ENCODE measurements at places on chromosomes 2 and 18.

- no peak for DNase-seq
Measured at GRCh38 chr2:134952608-134953007, 34.0 kb downstream of the CCNT2 start.

GRCh38 chr2:221943076-221943810 is 355.6 kb downstream of the PAX3 start:
- no peak for DNase-seq

DNA sequence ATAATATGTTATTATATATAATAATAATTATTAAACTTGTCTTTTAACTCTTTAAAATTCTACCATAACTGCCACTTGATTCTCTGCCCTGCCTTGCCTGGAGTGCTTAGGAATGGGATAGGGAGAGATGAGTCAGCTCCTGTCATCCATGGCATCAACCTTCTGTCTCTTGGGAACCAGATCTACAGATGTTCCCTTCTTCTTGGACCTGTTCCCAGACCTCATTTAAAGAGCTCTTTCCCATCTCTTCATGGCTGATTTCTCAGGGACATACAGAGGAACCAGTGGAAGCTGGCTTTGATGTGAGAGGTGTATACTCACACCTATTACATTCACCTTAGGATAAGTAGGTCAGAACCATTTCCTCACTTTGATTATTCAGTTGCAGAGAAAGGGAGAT is 155.3 kb upstream of the MYO3B start:
- no peak for DNase-seq

- no peak for DNase-seq
Measured at GRCh38 chr18:28657961-28658360, 481.0 kb upstream of the CDH2 start.

DNA sequence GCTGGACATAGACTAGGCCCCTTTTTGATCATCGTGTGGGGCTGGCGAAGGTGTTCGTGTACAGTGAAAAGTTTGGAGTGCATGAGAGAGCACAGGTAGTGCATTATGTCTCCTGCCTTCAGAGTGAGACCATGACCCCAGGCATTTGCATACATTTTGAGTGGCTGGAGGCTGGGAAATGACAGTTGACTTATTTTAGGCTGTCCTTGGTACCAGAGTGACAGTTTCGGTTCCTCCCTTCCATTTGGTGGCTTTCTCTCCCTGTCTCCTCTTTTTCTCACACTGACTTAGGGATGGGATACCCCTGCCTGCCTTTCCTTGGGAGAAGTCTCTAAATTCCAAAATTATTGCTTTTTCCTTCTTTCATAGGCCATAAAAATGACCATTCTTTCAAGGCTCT is 20.1 kb downstream of the SERPINB12 start:
- DNase-seq: no peak

DNA sequence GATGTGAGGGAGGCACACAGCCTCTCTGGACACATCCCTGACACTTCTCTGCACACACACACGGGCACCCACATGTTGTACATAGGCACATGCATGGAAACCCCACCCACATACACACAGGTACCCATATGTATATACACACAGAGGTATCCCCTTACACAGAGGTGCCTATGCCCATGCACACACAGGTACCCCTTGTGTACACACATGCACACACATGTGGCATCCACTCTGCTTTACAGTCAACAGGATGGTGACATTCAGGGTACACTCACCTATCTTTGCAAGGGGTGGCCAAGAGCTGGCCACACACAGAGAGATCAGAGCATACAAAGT is 59.5 kb downstream of the FAM168B start:
- no peak for DNase-seq

DNA sequence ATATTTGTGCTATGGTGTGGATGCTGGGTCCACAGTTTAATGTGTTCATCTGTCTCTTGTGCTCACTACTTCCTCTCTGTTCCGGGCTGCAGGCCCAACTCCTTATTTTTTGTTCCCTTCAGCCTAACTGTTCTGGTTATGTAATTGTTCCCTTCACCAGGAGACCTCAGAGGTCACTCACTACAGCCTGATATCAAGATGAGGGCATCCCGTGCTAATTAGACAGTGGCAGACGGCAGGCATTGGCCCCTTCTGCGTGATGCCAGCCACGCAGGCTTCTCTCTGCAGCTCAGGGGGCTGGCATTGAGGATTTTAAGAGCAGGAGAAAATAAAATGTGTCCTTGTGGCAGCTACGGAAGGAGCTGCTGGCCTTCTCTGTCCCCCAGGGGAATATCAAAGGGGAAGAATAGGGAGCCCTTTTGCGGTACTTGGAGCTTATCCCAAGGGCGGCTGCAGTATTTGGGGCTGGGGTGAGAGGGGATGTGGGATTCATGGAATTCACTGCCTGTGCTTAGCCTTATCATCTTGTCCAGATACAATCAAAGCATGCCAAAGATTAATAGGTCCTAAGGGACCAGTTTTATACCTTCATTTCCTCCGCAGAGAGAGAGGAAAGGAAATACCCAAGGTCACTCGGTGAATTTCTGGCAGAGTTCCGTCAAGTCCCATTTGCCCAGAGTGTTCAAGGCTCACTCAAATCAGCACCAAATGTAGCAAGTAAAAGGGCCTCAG is 53.3 kb upstream of the TRIB2 start:
- DNase-seq: no peak

GRCh38 chr2:197286805-197287595 is 23.6 kb downstream of the ANKRD44 start:
- no peak for DNase-seq

DNA sequence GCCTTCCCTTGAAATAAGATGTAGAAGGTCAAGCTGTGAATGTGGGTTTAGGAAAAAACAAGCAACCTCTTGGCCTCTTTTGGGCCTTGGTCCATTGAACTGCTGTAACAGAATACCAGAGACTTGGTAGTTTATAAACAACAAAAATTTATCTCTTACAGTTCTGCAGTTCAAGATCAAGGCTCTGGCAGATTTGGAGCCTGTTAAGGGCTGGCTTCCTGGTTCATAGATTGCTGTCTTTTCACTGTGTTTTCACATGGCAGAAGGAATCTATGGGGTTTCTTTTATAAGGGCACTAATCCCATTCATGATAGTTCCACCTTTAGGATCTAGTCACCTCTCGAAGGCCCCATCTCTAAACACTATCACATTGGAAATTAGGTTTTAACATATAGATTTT is 20.2 kb upstream of the STK17B start:
- DNase-seq: no peak

DNA sequence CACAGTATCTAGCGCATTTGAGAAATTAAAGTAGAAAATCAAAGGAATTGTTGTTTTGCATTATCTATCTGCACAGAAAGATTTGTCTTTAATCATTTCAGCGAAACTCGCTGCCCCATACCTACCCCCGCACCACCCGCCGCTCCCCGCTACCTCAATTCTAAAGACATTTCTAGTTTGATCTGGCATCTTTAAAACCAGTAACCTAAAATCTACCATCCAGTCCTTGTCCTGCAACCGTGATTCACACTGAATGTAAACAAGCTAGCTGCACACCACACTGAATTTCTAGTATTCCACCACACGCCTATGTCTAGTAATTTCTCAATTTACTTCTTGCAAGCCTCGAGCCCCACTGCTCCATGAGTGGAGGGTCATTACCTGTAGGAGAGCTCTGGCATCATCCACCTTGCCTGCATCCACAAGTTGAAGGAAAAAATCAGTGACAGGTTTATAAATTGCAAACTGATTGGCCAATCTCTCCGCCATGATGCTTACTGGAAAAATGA is 60.1 kb downstream of the ABCG8 start:
- DNase-seq: no peak

- no peak for DNase-seq
Measured at GRCh38 chr2:169116993-169117392, 47.6 kb downstream of the DHRS9 start.

DNA sequence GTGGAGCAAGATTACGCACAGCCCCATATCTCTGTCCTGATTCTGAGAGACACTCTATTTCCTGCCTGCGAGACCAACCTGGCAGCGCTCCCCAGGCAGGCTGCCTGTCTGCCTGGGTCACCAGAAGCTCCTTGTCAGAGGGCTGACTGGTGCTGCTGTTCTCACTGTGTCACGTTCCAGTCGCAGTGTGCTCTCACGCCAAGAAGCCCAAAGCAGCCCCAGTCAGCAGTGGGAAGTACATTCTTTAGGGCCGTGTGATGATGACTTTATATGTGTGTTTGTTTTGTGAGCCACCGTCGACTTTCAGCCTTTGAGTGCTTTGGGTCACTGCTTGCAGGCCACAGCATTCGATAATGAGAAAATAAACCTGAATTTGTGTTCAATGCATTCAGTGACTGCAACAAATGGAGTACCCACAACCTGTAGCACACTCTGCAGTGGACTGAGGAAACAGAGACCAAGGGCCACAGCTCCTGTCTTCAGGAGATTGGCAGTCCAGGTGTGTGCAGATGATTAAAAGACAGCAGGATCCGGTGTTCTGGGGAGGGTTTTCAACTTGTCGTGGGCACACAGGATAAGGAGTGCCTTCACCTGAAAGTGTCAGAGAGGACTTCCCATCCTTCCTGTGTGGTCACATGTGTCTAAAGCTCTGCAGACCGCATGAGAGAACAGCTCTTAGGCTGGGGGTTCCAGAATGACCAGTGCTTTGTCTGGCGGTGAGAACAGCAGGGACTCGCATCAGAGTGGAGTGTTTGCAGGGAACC is 4.8 kb downstream of the TNFRSF11A start:
- DNase-seq: peak; percentile 7

GRCh38 chr18:67215686-67216085 is 300.8 kb downstream of the DSEL start:
- DNase-seq: no peak

DNA sequence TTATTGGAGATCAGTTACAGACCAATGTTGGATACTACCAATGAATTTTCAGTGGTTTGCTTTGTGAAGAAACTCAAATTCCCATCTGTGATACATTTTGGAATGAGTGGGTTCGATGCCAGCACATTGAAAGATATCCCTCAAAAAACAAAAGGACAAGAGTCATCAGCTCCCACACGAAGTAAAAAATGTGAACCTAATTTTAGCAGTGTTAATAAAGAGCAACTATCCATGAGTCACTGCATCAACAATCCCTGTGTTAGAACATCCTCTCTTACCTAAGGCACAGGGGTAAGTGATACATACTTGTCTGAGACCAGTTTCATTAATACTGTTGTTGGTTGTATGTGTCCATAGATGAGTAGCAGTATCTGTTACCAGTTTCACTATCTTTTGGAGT is 551.8 kb upstream of the SOX11 start:
- no peak for DNase-seq

GRCh38 chr2:124283096-124283495 is 258.0 kb downstream of the CNTNAP5 start:
- no peak for DNase-seq

DNA sequence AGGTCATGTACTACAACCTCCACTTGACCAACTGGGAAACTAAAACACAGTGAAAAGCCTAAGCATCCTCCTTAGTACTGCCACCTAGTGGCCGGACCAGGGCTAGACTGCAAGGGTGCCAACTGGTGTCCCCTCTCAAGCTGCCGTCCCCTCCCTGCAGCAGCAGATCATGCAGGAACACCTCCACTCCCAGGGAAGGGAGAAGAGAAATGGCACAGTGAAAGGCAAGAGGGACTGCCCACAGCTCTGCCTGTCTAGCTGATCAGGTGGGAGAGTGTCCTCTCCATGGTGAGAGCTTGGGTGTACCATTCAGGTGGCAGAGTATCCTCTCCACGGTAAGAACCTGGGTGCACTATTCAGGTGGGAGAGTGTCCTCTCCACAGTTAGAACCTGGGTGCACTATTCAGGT is 78.1 kb downstream of the AAK1 start:
- DNase-seq: peak; percentile 65

DNA sequence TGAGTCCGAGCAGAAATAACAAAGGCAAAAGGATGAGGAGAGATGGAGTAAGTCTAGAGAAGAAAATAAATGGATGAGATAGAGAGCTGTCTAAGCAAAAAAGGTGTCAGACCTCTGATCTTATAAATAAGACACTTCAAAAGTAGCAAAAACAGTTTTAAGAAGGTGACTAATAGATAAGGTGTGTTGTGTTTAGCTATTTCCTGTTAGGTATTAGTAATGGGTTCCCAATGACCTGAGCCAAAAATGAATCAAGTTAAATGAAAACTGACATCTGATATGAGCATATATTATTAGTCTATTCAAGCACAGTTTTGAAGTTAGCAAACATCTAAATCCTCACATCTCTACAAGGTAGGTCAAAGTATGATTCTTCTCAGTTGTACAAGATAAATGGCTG is 10.6 kb downstream of the SUPT7L start:
- no peak for DNase-seq

DNA sequence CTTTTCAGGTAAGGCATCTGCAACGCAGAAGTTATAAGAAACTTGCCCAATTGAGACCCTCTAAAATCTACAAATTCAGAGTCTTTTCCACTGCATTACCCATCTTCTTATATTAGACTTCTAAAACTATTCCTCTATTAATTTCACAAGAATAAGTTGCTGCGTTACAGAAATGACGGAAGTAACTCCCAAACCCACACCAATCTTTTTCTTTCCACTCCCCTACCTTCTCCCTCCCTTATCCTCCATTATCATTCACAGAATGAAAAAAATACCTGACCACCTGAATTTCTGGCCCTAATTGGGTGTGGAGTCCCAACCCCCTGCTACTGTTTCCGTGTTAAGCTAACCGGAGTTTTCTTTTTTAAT is 689 bp downstream of the RPRD1A start:
- no peak for DNase-seq

- no peak for DNase-seq
Measured at GRCh38 chr2:235679471-235679870, 185.6 kb downstream of the AGAP1 start.

- DNase-seq: no peak
Measured at GRCh38 chr2:35522450-35522849, 833.1 kb upstream of the CRIM1 start.

- no peak for DNase-seq
Measured at GRCh38 chr2:120817956-120818325, 82.3 kb downstream of the GLI2 start.

DNA sequence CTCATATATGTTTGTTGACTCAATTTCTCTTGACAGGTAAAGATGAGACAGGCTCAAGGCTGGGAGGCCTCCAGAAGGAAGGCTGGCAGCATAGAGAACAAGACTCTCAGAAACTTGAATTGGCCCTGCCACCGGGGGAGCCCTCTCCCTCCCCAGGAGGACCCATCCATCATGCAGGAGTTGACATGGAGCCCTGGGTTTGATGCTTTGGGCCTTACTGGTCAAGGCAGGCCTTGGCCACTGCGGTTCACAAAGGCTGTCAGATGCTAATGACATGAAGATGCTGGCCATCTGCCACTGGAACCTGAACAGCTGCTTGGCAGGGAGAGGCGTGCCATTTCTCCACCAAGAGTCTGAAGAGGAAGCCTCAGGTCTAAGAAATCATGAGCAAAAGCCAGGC is 193.6 kb downstream of the MTCL1 start:
- DNase-seq: no peak
